ENCODE measurements at places on chromosomes 5 and 9. TPM values are rescaled to one million over a fixed set of nuclear protein-coding genes. Genes with fewer than 3 reads are reported as not detected.

- no peak for DNase-seq
These were observed 39.6 kb downstream of the POC5 start for GRCh38 chr5:75677607-75678006.

VLDLR gene
- 26.9 TPM for polyA plus RNA-seq

PAPPA gene
- 5.8 TPM for polyA plus RNA-seq

PCDHGA7 gene
- polyA plus RNA-seq = 2.5 TPM

- DNase-seq = no peak
These were observed 53.7 kb downstream of the SYK start for GRCh38 chr9:90855208-90855902.

GRCh38 chr5:101561018-101561417 is 657.9 kb upstream of the ST8SIA4 start:
- no peak for DNase-seq

DNA sequence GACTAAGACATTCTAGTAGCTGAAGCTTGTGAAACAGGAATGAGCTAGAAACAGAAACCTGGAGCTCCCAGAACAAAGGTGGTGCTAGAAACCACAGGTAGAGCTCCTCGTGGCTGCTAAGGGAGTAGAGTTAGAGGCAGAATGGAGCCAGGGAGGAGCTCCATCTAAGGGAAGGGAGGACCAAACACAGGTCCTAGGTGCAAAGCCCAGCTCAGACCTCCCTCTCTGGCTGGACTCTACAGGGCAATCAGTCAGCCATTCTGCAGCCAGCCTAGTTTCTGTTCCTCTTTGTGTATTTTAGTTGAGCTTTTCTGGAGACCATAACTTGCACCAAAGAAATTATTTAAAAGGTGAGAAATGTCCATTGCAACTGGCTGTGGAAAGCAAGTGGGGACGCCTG is 70.4 kb downstream of the CRB2 start:
- no peak for DNase-seq

DNA sequence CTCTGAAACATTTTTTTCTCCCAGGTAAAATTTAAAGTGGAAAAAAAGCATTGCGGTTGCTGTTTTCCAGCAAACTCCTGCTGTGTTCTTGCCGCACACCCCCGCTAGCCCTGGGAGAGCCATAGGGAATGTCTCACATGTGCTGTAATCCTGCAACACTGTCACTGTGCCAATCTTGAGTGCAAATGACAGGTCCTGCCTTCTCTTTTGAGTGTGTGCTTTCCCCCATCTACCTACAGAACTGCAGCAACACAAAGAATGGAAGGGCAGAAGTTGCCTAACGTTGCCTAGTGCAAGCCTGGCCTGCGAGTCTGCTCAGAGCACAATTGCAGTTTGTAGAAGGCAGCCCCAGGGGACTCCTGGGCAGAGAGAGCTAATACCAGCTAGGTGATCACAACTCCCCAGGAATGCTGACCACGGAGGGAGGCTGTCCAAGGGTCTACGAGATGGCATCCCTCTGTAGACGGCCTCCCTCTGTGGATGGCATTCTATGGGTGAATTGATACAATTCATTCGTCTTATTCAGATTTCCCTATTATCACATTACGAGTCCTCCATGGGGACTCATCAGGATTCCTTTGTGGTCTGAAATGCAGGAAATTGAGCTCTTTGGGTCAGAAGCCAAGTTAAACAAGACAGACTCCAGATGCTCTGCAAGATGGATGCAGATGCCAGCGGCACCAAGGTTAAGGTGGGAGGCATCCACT is 172.6 kb upstream of the S1PR3 start:
- DNase-seq = no peak

SPATA31D4 gene
- not detected for polyA plus RNA-seq

- DNase-seq = no peak
These were observed 31.2 kb downstream of the HMGCS1 start for GRCh38 chr5:43281840-43282658.

DNA sequence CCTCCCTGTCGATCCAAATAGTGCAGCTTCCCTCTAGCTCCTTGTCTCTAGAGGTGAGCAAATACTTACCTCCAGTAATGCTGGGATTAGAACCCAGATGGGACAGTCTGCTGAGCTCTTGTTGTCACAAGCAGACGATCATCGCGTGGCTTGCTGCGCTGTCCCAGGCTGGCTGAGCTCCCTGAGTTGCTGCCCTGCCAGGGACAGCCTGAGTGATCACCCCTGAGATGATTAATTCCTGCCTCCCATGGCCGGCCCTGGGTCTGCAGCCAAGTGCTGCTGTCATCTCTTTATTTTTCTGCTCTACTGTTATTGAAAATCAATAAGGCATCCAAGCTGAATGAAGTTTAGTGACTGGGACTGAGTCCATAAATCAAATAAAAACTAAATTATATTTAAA is 94.0 kb upstream of the ALDH1B1 start:
- DNase-seq = no peak

- DNase-seq = no peak
These were observed 250.4 kb upstream of the CDH12 start for GRCh38 chr5:23103566-23103965.

- DNase-seq = no peak
These were observed 287.9 kb downstream of the ZSWIM6 start for GRCh38 chr5:61619777-61620518.

GRCh38 chr5:137735555-137736284 is at the start of gene KLHL3:
Gene KLHL3 (minus strand): TSS chr5:137736089. CDS start chr5:137735646, 443 bp downstream.
- DNase-seq = peak; percentile 65

- no peak for DNase-seq
These were observed 25.2 kb downstream of the COL23A1 start for GRCh38 chr5:178564811-178565550.

OBP2B gene
- 0.41 TPM for polyA plus RNA-seq

DNA sequence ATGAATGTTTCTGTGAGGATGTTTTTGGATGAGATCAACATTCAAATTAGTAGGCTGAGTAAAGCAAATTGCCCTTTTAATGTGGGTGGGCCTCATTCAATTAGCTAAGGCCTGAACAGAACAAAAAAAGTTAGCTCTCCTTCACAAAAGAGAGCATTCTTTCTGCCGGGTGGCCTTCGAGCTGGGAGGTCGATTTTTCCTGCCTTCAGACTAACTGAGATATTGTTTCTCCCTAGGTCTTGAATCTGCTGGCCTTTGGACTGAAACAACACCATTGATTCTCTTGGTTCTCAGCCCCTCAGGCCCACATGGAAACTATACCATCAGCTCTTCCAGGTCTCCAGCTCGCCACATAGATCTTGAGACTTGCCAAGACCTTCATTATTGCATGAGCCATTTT is 29.1 kb upstream of the FREM1 start:
- no peak for DNase-seq

GRCh38 chr9:21331676-21332402 is 3.4 kb downstream of the KLHL9 start:
- DNase-seq = no peak

DNA sequence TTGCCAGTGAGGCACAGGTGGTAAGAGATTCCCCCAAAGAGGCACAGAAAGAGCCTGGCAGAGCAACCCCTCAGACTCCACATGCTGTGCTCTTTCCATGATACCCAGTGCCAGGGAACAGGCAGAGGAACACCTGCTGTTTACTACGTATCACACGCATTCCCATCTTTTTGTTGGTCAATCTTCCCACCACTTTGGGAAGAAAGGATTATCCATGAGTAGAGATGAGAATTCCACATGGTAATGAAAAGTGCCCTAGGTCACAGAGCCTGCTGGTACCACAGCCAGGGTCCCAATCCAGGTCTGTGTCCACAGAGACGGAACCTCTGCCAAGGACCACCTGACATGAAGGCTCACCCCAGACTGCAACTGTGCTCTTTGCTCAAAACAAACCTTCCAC is 86.6 kb downstream of the LHFPL2 start:
- no peak for DNase-seq

DNA sequence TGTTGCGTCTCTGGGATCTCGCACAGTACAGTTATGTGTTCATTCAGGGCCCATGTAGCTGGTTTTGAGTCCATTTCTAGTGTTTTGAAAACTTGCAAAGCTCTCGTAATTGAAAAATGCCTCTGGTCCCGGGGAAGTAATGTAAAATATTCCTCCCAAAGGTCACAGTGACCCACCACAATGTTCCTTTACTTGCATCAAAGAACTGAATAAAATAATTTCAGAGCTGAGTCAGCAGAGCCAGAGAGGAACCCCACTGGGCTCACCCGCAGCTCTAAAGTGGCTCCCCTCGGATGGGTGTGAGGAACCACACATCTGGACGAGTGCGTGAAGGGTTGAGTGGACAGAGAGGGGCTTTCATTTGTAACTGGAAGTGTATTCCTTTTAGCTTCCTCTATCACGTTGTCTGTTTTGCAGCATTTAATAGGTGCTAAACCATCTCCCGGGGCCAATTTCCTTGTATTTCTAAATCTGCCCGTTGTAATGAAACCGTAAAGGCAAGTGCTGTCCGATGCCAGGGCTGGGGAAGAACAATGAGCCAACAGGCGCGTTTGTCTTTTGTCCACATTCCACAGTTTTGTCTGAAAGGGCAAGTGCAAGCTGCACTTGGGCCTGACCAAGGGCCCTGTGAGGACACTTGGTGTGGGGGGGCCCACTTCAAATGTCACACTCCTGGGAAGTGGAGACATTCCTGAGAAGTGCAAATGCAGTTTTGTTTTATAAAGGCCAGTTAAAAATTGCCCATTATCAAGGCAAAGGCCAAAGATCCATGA is 29.9 kb downstream of the COL5A1 start:
- DNase-seq = no peak

- no peak for DNase-seq
These were observed 818 bp downstream of the PCDHGA10 start for GRCh38 chr5:141413540-141414069.

PCDHA9 gene
- 0.06 TPM for polyA plus RNA-seq

DNA sequence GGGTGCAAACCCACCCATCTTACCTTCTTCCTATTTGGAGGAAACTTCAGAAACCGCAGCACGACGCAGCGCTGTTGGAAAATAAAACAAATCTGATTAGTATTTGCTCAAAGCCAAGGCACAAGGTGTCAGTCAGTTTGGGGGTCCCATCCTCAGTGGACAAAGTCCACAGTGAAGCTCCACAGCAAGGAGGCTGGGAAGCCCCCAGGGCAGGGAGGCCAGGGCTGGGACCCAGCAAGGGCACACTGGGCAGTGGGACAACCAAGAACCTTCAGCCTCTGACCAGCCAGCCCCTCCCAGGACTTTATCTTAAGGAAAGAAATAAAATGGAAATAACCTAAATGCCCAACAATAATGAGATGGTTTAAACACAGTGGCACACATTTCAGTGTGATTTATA is 11.3 kb downstream of the IPPK start:
- DNase-seq = no peak

DNA sequence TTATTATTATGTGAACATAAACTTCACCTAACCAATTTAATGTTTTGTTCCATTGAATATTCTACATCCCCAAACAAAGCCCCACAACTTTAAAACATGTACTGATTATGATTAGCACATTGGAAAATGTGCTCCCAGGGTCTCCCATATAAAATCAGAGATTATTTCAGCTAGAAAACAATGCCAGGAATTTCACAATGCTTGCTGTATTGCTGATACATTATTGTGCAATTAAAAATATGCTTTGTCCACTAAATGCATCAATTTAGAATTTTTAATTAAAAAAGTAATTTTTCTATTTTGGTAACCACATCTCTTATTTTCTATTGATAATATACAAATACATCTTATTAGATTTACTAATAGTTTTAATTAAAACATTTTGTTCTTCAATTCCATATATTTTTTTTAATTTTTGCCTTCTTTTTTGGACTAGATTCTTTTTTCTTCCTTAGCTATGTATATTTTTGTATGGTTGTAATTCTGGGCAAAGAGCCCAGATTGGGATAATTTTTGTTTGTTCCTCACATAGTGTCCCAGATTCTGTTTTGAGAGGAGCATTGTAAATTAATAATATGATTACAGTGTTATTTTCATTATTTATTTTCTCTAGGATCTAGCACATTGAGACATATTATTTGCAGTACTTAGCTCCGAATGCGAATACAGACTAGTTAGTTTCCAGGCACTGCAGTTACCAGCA is 241.5 kb upstream of the CDH18 start:
- DNase-seq = no peak

DNA sequence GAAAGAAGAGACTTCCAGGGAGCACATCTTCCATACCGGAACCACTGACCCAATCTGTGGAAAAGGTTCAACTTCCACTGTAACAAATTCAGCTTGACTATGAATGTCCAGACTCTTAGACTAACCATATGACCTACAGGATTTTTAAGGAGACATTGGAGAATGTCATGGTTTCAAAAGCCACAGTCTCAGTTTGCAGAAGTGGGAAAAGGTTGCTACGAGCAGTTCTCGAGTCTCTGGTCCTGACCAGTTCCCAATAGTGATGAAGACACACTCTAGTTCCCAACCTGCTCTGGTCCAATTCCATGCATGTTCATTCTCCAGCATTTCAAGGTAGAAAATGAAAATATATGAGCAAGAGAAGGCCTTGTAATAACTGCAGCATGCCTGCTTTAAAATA is 158.0 kb downstream of the MAPKAP1 start:
- no peak for DNase-seq

CDC20B gene
- 0.63 TPM for polyA plus RNA-seq

FIBCD1 gene
- 0.49 TPM for polyA plus RNA-seq

GRCh38 chr9:33374634-33375237 is 27.6 kb downstream of the AQP7 start:
- peak; percentile 82 for DNase-seq

DNA sequence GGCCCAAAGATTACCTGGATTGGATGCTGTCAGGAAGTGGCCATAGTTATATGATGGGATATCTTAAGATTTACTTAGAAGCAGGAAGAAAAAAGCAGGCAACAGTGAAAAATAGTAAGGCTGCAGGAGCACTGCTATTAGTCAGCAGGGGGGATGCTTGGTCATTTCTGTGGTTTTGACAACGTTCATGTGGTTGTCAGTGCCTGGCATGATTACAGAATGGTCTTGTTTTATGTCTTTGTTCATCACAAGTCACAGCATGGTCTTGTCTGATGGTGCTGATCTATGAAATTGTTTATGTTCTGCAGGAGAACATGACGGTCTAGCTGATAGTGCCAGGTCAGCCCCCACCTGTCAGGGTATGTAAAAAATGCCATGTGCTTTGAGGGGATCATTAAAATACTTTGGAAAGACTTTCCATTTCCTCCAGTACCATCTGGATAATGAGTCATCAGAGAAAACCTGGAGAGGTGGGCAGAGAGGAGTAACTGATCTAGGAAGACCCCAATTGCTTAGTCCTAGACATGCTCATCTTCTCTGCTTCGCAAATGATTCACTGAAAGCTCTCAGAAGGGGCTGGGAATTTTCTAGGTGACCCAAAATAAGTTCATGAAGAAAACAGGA is 48.5 kb downstream of the PLGRKT start:
- DNase-seq = no peak

SARDH gene
- 13.1 TPM for polyA plus RNA-seq

GRCh38 chr5:160071516-160071915 is 47.7 kb downstream of the PWWP2A start:
- DNase-seq = no peak

MEIKIN gene
- not detected for polyA plus RNA-seq

TMEM174 gene
- 22.4 TPM for polyA plus RNA-seq
